ENCODE measurements at places on chromosomes 1 and 21. TPM values are rescaled to one million over a fixed set of nuclear protein-coding genes. Genes with fewer than 3 reads are reported as not detected.

DNA sequence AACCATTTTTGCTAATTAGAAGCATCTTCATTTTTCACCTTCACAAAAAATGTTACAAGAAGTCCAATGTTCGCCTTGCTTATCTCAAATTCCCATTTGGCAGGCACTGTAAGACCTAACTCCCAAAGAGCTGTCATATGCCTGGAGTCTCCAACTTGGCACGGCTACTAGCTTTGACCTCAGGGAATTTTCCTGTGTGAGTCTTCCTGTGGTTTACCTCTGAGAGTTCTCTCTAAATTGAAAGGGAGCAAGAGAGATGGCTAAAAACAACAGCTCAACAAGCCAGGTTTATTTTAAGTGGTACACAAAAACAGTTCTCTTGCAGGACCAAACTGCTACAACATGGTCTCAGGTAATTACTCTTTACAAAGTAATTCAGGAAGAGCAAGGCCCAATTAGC lies 756.0 kb upstream of the ADGRL2 start:
- no peak for DNase-seq

- DNase-seq, result no peak
Measured at GRCh38 chr1:70205071-70205433, 327 bp downstream of the LRRC40 start.

- DNase-seq, result no peak
Measured at GRCh38 chr1:222772996-222773379, 36.0 kb downstream of the FAM177B start.

GRCh38 chr1:233791721-233792120 lies 112.8 kb upstream of the SLC35F3 start:
- no peak for DNase-seq

MSH4 gene
- 0.15 TPM for total RNA-seq

TXLNA gene
- total RNA-seq, result 37.6 TPM

- DNase-seq, result peak; percentile 32
Measured at GRCh38 chr1:166489670-166490436, 323.1 kb upstream of the FAM78B start.

CLEC20A gene
- not detected for total RNA-seq

GRCh38 chr1:83418558-83418957 lies 580.4 kb downstream of the TTLL7 start:
- no peak for DNase-seq

DNA sequence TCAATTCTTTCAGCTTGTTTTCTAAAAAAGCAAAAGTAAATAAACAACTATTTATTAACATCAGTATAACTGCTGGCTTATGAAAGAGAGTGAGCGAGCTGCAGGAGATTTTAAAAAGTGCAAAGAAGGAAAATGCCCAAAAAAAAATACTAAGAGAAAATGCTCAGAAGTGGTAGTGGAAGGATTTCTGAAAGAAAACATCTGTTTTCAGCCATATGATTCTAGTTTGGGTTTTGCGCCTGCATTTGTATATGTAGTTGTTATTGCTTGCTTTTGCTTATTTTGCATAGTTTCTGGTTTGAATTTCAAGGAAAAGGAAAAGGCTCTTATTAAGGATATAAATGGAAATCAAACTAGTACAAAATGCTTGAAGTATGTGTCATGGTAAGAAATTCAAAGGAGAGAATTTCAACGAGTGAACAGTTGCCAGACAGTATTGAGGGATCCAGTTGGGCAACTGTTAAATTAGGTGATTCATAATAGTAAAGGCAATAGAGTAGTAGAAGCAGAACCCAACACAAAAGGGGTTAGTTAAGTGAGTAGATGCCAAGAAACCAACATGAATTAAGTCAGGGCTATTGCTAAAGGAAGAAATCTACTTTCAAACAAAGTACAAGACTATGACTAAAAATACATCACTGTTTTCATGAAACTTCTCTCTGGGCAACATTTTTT lies 1.2 kb downstream of the GBP5 start:
- no peak for DNase-seq

JAM2 gene
- total RNA-seq, result 8.7 TPM

GRCh38 chr1:203306965-203307541 lies 1.7 kb downstream of the BTG2 start:
- DNase-seq, result peak; percentile 66

WDR64 gene
- not detected for total RNA-seq

- DNase-seq, result no peak
Measured at GRCh38 chr1:73943270-73943669, 254.7 kb downstream of the LRRIQ3 start.

- no peak for DNase-seq
Measured at GRCh38 chr1:53138991-53139884, 3.2 kb downstream of the SLC1A7 start.

GRCh38 chr1:152697701-152698600 lies at the start of gene LCE2A:
LCE2A (plus strand) TSS chr1:152698345; CDS start chr1:152698902, 557 bp downstream.
- no peak for DNase-seq

- DNase-seq, result no peak
Measured at GRCh38 chr1:178538192-178538916, 25.4 kb downstream of the TEX35 start.

GRCh38 chr1:27940297-27940696 lies 5.5 kb downstream of the SMPDL3B start:
- DNase-seq, result peak; percentile 39

- no peak for DNase-seq
Measured at GRCh38 chr1:75053207-75053606, 81.0 kb upstream of the LHX8 start.

DNA sequence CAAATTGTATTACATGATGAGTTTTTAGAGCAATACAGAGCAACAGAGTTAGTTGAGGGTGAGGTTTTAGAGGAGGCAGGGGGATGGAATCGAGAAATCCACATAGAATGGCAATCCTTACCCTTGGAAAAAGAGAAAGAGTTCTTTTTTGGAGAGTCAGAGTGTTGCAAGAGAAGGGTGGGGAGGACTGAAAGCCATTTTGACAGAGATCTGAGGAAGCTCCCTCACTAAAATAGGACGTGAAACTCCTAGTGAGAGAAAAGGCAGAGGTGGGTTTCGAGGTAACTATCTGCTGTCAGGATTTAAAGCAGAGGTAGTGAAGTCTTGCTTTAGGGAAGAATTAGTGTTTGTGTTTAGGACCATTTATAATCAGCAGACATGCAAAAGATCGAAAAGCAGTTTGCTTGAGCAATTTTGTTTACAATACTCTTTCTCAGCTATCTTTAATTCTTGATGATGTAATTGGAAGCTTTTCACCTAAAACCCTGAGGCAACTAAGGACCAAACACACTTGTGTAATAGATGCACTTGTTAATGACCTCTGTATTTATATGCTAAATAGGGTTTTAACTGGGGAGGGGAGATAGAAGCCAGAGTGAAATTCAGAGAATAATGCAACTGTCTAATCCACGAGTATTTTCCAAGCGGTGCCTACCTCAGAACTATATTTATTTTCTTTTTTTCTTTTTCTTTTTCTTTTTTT lies 20.0 kb downstream of the ADAMTS5 start:
- no peak for DNase-seq

Measured in left colon (tissue), 2 donors.